ENCODE measurements at places on chromosomes 16 and 17. TPM values are rescaled to one million over a fixed set of nuclear protein-coding genes. Genes with fewer than 3 reads are reported as not detected.

The AIPL1 gene
- total RNA-seq: 0.37 TPM

The TBC1D28 gene
- total RNA-seq: not detected

The COQ7 gene
- total RNA-seq: 22.9 TPM

The KCNJ12 gene
- 1.8 TPM for total RNA-seq

DNA sequence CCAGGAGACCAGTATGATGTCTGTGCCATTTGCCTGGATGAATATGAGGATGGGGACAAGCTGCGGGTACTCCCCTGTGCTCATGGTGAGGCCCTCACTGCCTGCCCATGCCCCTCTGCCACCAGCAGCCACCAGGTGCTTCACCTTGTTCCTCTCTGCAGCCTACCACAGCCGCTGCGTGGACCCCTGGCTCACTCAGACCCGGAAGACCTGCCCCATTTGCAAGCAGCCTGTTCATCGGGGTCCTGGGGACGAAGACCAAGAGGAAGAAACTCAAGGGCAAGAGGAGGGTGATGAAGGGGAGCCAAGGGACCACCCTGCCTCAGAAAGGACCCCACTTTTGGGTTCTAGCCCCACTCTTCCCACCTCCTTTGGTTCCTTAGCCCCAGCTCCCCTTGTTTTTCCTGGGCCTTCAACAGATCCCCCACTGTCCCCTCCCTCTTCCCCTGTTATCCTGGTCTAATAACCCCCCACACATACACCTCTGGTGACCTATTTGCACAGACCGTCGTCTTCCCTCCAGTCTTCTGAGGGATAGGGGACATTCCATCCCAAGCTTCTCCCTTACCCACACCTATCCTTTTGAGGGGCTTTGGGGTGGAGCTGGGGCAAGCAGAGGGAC lies 3.7 kb downstream of the PFN1 start:
- H3K4me3 ChIP-seq: no peak overlapping the region
- H3K4me1 ChIP-seq: peaks cover 17% of the 10 kb centered on the region
- no peaks in the 10 kb centered on the region for H3K27me3 ChIP-seq
- H3K36me3 ChIP-seq: no peaks in the 10 kb centered on the region
- peak overlapping the region; percentile 17 for H3K27ac ChIP-seq

- H3K27ac ChIP-seq: no peak overlapping the region
- no peak overlapping the region for H3K4me3 ChIP-seq
- H3K36me3 ChIP-seq: no peaks in the 10 kb centered on the region
- H3K4me1 ChIP-seq: no peaks in the 10 kb centered on the region
- peaks cover 15% of the 10 kb centered on the region for H3K27me3 ChIP-seq
These were observed 44.4 kb downstream of the ZNF778 start for GRCh38 chr16:89261691-89262563.

DNA sequence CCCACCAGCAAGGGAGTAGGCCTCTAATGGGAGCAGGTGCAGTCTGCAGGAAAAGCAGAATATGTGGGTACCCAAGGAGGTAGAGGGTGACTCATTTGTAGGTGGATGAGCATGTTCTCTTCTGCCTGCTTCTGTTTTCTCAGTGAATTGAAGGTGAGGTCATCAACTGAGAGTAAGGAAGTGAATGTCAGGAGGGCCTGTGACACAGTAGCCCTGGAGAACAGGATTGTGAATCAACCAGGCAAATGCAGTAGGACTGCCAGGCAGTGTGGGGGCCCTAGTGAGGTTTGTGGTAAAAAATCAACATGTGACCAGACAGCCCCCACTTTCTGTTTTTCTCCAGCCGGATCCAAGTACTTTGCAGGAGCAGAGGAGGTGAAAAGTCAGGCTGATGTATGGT lies 150.5 kb upstream of the SOX9 start:
- no peak overlapping the region for H3K27ac ChIP-seq
- peaks cover under 1% of the 10 kb centered on the region for H3K4me1 ChIP-seq
- H3K27me3 ChIP-seq: no peaks in the 10 kb centered on the region

GRCh38 chr16:82953517-82953916 lies 326.7 kb downstream of the CDH13 start:
- no peak overlapping the region for H3K27ac ChIP-seq
- DNase-seq: no peak
- H3K4me3 ChIP-seq: no peak overlapping the region
- H3K36me3 ChIP-seq: no peaks in the 10 kb centered on the region
